H54 (cell line): ENCODE measurements at places on chromosomes 2 and 18.

GRCh38 chr2:63544017-63544627 is 44.2 kb downstream of the WDPCP start:
- DNase-seq = no peak

DNA sequence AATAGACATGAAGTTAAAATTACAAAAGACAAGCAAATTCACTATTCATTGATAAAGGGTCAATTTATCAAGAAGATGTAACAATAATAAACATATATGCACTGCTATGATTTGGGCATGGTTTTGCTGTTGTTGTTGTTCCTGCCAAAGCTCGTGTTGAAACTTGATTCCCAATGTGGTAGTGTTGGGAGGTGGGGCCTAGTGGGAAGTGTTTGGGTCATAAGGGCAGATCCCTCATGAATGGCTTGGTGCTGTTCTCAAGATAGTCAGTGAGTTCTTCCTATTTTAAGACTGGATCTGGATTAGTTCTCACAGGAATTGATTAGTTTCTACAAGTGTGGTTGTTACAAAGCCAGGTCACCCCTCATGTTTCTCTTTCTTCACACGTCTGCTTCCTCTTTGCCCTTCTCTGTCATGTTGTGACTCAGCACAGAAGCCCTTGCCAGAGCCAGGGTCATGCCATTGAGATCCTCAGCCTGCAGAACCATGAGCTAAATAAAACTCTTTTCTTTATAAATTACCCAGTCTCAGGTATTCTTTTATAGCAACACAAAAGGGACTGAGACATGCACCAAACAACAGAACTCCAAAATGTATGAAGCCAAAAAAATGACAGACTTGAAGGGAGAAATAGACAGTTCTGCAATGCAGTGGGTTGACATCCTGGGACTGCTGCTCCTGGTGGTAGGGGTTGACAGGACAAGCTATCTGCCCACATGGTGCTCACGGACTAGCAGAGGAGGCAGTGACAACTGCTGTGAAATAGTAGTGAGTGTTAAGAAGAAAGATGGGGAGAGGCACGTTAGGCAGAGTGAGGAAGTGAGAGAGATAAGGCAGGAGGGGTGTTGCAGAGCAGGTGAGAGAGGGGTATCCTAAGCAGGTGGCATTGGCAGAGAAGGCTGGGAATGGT is 18.6 kb upstream of the SKA1 start:
- peak; percentile 3 for DNase-seq

- no peak for DNase-seq
Measured at GRCh38 chr2:133936601-133937000, 317.3 kb upstream of the MGAT5 start.

DNA sequence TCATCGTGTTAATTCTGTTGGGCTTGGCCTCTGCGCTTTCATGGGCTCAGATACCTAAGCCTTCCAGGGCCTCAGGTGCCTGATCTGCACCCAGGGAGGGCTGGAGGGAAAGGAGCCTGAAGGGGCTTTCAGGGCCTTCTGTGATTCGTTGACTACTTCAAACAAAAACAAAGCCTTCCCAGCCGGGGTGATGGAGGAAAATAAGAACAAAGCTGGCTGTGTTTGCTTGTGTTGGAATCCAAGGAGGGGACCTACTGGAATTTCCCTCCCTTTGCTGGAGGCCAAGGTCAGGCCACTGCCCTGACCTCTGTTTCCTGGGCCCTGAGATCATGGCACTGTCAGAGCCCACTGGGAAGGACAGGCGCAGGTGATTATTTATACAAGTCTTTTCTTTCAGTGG is 135.3 kb downstream of the KLHL29 start:
- peak; percentile 38 for DNase-seq

GRCh38 chr2:62687636-62688035 is 17.9 kb upstream of the EHBP1 start:
- DNase-seq = no peak
